ENCODE measurements at places on chromosomes 2 and 18.
A peak's percentile ranks its signal among the peaks of the same experiment; 100 is the strongest.

DNA sequence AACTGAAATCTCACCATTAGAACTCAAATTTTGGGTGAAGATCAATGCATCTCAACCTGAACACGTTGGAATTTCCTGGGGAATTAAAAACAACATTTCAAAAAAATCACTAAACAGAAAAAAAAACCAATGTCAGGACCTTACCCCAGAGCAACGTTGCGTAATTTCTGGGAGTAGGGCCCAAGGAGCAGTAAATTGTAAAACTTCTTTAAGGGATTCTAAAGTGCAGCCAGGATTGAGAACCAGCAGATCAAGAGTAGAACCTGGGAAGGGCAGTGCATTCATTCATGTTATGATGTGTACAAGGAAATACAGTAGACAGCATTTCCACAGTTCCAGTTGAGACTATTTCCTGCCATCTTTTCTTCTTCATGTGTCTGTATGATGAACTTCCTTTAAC lies 56.9 kb downstream of the RHBDD1 start:
- peak; percentile 63 for DNase-seq

- peak; percentile 91 for DNase-seq
Observed at GRCh38 chr2:201880993-201881611, 74.8 kb downstream of the CDK15 start.

GRCh38 chr2:529424-529823 lies 147.8 kb downstream of the TMEM18 start:
- DNase-seq = peak; percentile 8

- DNase-seq = no peak
Observed at GRCh38 chr2:165149439-165149838, 54.4 kb downstream of the SCN3A start.

- no peak for DNase-seq
Observed at GRCh38 chr2:172985139-172985892, 90.3 kb upstream of the MAP3K20 start.

DNA sequence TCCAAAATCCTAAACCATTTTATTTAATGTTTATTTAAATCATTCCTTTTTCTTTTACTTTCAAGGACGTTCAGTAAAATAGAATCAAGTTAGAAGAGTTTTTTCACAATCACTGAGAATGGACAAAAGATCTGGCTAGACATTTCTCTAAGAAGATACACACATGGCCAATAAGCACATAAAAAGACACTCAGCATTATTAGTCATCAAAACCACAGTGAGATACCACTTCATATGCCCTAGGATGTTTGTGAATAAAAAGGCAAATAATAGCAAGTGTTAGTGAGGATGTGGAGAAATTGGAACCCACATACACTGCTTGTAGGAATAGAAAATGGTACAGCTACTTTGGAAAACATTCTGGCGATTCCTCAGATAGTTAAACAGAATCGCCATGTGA lies 76.1 kb downstream of the RHBDD1 start:
- peak; percentile 62 for DNase-seq

- DNase-seq = no peak
Observed at GRCh38 chr2:44652701-44653100, 288.8 kb upstream of the SIX3 start.

DNA sequence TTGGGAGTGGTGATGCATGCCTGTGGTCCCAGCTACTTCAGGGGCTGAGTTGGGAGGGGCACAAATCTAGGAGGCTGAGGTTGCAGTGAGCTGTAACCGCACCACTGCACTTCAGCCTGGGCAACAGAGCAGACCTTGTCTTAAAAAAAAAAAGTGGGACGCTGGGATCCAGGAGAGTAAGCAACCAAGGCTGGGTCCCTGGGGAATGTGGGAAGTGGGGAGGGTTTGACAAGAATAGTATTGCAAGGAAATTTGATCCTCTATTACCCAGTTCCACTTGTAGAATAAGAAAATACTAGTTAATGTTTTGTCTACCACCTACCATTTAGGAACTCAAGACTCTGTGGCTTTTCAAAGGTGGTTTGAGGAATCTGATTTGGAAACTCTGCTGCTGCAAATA lies 21.1 kb upstream of the DYTN start:
- DNase-seq = no peak

GRCh38 chr2:97728091-97728731 lies 14.8 kb downstream of the ZAP70 start:
- DNase-seq = no peak

GRCh38 chr2:1784087-1784486 lies 39.8 kb upstream of the PXDN start:
- no peak for DNase-seq

DNA sequence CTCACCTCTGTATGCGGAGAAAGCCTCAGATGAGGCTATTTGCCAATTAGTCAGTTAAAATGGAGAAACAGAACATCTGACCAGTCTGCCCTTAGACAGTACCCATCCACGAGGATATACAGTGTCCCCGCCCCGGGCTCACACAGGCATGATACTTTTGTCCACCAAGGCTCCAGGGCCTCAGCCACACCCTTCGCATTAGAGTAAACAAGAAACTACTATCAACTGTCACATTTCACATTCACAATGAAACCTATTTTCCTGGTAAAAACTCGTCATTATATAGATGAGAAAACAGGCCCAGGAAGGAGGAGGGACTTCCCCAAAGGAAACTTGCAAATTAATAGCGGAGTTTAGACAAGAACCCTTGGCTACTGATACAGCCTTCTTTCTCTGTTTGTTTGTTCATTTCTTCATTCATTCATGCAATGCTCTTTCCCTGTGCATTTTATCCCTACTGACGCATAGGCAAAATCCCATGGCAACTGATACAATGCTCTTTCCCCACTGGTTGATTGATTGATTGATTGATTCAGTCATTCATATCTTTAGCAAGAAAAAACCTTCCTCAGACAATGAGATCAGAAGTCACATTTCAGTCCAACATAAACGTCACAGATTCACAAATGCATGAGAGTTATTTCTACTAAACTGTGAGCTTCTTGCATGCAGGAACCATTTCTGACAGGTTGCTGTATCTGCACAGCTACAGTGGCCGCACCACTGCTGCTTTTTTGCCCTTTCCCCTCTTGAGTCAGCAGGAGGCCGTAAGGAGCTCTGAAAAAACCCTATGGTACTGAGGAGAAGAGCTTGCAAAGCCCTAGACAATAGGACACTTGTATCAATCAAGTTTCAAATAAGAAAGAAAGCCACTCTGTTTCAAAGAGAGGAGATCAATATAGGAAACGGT lies 777.1 kb downstream of the RNF144A start:
- DNase-seq = no peak

GRCh38 chr2:53403792-53404413 lies 363.7 kb upstream of the CHAC2 start:
- DNase-seq = peak; percentile 42

DNA sequence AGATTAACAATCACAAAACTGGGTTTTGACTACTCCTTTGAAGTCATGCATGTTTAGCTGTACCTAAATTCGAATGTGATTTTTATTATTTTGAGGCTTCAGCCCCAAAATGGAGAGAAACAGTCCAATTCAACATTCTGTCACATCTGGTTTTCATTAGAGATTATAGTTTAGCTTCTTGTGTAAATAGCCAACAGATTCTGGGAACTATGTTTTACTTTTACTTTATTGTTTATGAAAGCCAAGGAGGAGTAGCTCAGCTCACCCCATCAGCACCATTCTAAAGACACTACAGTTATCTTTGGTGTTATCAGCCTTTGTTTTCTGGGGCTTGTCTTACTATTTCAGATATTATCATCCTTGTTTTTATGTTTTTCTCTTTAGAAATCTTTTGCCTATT lies 465.0 kb upstream of the CWC22 start:
- peak; percentile 40 for DNase-seq

GRCh38 chr2:199916980-199917379 lies 5.9 kb downstream of the C2orf69 start:
- DNase-seq = no peak

- DNase-seq = peak; percentile 87
Observed at GRCh38 chr2:30293303-30293921, 62.1 kb downstream of the LBH start.

GRCh38 chr18:49170925-49171505 lies 220.2 kb upstream of the SMAD7 start:
- DNase-seq = no peak

GRCh38 chr18:61896757-61897156 lies 4.0 kb upstream of the RNF152 start:
- no peak for DNase-seq

- peak; percentile 93 for DNase-seq
Observed at GRCh38 chr2:44549099-44549471, 187.3 kb downstream of the CAMKMT start.

GRCh38 chr2:45888641-45889040 lies 237.2 kb downstream of the PRKCE start:
- no peak for DNase-seq

DNA sequence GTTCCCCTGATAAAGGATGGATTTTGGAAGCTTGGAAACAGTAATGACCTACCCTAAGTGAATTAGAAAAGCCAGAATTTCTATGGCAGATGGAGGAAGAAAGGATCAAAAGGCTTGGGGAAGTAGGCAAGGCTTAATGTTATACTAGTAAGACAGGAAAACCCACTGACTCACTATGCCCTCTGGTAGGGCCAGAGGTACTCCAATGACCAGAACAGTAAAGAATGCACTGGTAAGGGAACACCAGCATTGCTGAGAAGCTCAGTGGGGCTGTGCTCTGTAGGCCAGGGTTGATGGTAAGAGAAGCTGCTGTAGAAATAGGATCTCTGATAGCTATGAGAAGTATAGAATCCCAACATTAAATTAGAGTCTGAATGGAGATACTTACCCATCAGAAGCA lies 126.4 kb downstream of the GFPT1 start:
- DNase-seq = no peak

DNA sequence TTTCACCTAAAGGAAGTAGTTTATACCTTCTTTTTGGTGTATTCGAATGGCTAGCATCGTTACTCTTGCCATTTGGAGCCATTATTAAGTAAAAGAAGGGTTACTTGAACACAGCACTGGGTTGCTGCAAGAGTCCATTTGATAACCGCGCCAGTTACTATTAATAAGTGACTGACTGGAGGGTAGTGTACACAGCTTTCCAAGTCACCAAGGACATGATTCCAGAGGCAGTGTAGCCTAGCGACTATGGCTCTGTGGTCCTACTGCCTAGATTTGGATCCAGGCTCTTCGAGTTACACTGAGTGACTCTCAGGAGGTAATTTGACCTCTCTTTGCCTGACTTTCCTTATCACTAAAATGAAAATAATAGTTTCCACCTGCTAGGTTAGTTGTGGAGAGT lies 206.8 kb downstream of the MEIS1 start:
- no peak for DNase-seq

GRCh38 chr18:48940854-48941611 lies 9.7 kb downstream of the SMAD7 start:
- DNase-seq = no peak

GRCh38 chr18:9762526-9762925 lies 54.4 kb downstream of the RAB31 start:
- no peak for DNase-seq

- DNase-seq = peak; percentile 31
Observed at GRCh38 chr2:31983762-31984467, 26.9 kb downstream of the MEMO1 start.

DNA sequence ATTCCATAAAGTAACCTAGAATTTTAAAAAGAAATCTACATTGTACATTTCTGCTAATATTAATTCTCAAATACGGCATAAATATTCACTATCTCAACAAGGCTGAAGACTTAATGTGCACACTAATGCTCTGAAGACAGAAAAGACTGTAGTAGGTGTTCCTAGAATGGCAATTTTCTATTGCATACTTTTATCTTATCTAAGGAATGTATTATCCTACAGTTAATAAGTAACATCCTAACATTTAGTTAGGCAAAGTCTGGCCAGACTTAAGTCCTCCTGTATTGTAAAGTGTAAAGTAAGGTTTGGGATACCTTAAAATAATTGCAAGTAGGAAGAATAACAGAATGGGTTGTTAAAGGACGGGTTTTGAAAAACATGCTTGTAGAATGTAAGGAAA lies 42.2 kb downstream of the CHST9 start:
- no peak for DNase-seq

DNA sequence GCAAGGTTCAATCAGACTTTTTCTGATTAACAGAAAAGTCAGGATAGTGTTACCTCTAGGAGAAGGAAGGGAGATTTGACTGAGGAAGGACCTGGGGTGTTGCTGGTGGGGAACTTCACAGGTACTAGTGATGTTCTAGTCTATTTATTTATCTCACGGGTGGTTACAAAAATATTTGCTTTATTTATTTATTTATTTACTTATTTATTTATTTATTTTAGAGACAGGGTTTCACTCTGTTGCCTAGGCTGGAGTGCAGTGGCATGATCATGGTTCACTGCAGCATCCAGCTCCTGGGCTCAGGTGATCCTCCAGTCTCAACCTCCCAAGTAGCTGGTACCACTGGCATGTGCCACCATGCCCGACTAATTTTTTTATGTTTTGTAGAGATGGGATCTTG lies 105.4 kb downstream of the MCFD2 start:
- no peak for DNase-seq

DNA sequence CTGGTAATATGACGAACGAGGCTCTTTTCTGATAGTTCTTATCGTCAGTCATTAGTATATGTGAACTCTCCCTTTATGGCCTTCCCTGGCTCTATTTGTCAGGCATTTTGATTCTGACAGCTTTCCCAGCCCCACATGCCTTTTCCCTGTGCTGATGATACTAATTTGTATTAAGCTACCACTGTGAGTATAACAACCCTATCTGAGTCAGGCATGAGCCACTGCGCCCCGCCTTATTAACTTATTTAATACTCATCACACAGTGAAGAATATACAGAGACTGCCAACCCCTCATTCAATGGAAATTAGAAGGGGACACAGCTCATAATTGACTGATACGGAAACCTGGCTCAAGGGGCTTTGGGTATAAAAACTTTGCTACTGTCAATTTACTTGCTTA lies 140.0 kb downstream of the NETO1 start:
- no peak for DNase-seq

GRCh38 chr18:40235323-40235722 lies 1719.7 kb upstream of the PIK3C3 start:
- DNase-seq = no peak

GRCh38 chr2:179049546-179050311 lies at the start of gene CCDC141:
CCDC141 (minus strand) TSS chr2:179050137; CDS start chr2:179049941, 196 bp downstream.
- DNase-seq = no peak

DNA sequence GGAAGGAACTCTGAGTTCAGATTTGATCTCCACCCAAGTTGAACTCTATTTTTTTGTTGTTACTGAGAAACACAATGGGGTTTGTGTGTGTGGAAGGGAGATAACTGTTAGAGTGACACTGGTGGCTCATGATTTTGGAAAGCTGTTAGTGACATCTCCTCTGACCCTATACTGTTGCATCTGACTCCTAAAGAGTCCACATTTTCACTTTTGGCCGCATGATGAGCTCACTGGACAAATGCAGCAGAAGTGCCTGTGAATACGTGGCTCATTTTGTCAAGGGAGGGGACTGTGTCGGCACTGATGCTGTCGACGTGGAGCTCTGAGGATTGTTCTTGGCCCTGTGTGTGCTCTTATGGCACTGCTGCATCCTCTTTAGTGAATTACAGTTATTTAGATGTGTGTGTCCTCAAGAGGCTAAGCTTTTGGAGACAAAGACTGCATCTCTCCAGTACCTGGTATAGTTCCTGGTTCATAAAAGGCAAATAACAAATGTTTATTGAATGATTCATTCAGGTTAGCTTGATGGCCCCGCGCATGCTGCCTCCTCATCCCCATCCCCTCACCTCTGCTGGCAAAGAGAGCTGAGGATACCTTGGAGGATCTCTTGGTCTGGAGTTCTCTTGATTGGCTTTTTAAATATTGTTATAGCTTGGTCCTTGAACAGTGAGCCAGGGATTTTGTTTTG lies 135.4 kb downstream of the PHLPP1 start:
- no peak for DNase-seq

Data from fibroblast of skin of right quadriceps (primary cell).